ENCODE measurements at places on chromosomes 7 and 10.

DNA sequence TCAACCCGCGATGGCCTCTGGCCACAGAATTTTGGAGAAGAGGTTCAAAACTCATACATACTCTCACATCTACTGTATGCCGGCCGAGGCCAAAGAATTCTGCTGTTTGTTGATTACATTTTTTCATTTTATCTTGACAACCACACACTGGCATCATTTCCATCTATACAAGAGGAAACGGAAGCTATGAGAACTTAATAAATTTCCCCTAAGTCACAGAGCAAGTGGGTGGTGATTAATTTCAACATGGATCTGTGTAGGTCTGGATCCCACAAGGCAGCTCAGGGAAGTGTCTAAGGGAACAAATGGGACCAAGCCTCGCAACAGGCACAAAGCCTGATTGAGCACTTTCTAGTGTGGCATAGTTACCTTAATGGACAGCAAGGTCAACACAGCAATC, 18.0 kb downstream of the ELMO1 start:
- DNase-seq, result no peak

DNA sequence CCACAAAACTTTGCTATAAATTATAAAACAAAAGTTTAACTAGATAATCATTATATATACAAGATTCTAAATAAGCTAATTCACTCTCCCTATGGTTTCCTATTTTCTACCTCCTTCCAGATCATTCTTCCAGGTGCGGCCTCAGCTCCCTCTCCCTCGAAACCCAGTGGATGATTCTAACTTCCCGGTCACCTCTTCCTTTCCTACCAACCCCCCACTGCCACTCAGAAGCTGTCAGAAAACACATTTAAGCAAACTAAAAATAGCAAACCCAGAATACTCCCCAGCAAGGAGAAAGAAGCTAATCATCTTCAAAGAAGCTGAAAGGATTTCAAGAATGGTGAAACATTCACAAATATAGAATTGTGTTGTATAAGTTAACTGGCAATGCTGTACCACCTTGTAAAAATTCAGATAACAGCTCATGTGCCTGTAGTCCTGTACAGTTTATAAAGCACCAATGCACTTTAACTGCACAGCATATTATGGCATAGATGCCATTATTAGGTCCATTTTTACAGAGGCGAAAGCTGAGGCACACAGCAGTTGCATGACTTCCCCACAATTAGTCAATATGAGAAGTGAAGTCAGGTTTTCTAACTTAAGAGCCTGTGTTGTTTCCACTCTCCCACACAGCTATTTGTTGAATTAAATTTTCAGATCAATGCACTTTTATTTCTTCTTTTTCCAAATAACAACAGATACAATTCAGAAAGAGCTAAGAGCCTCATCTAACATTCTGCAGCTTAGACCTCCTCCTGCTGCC, 13.7 kb upstream of the DNTT start:
- DNase-seq, result no peak

- no peak for DNase-seq
Measured at GRCh38 chr10:119849944-119850343, 22.7 kb downstream of the MCMBP start.

GRCh38 chr7:64099656-64100531, 54.7 kb downstream of the ZNF727 start:
- DNase-seq, result no peak

DNA sequence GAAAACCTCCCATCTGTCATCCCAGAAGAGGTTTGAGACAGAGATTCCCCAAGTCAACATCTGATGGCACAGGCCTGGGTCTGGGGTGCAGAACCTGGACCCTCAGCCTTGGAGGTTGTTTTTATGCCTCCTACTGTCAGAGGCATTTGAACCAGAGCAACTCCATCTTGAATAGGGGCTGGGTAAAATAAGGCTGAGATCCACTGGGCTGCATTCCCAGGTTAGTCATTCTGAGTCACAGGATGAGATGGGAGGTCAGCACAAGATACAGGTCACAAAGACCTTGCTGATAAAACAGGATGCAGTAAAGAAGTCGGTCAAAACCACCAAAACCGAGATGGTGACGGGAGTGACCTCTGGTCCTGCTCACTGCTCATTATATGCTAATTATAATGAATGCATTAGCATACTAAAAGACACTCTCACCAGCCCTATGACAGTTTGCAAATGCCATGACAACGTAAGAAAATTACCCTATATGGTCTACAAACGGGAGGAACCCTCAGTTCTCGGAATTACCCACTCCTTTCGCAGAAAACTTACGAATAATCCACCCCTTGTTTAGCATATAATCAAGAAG, 92.0 kb downstream of the ITGA8 start:
- no peak for DNase-seq

Measured in CD4-positive, alpha-beta T cell treated with Interleukin-4 for 4 hours (primary cell).